ENCODE measurements at places on chromosomes 3 and 15. TPM values are rescaled to one million over a fixed set of nuclear protein-coding genes. Genes with fewer than 3 reads are reported as not detected.

ZNF770 gene
- total RNA-seq, result 12.2 TPM

SLC51A gene
- not detected for total RNA-seq

P3H2 gene
- 24.9 TPM for total RNA-seq

SPINT1 gene
- total RNA-seq, result 0.67 TPM

PAQR5 gene
- 88.0 TPM for total RNA-seq

CFAP91 gene
- 0.34 TPM for total RNA-seq

SAMD7 gene
- total RNA-seq, result not detected

FEZF2 gene
- not detected for total RNA-seq

LRTM1 gene
- not detected for total RNA-seq

PKM gene
- 3,134 TPM for total RNA-seq

Measured in A549 treated with GW870086 at 1 μM for 4 hours (cell line).